ENCODE measurements at places on chromosomes 7 and 10. TPM values are rescaled to one million over a fixed set of nuclear protein-coding genes. Genes with fewer than 3 reads are reported as not detected.

GRCh38 chr10:99484626-99485581 is 47.8 kb upstream of the NKX2-3 start:
- no peak for DNase-seq

DNA sequence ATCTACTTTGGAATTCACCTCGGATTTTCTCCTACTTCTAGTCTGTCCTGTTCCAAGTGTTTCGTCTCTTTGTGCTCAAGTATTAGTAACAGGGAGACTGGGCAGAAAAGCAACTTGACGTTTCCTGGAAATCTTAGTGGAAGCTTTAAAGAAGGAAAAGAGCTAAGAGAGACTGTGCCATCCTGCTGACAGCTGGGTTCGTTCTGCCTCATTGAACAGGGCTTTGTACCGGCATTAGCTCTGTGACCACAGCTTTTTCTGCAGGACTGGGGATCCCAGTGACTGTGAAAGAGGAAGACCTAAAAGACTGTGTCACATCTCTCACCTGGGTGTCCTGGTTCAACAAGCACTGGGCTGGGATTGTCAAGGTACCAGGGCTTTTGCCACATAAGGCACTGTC is 70.8 kb upstream of the CDCA7L start:
- DNase-seq: peak; percentile 4

GRCh38 chr10:123678376-123678775 is 12.2 kb downstream of the GPR26 start:
- no peak for DNase-seq

- DNase-seq: no peak
Observed at GRCh38 chr10:48947690-48948469, 8.2 kb upstream of the LRRC18 start.

Gene TMEM213
- total RNA-seq: not detected

Gene AGR2
- total RNA-seq: 18.6 TPM

Gene PSD
- total RNA-seq: 3.5 TPM

Gene UCN3
- not detected for total RNA-seq

DNA sequence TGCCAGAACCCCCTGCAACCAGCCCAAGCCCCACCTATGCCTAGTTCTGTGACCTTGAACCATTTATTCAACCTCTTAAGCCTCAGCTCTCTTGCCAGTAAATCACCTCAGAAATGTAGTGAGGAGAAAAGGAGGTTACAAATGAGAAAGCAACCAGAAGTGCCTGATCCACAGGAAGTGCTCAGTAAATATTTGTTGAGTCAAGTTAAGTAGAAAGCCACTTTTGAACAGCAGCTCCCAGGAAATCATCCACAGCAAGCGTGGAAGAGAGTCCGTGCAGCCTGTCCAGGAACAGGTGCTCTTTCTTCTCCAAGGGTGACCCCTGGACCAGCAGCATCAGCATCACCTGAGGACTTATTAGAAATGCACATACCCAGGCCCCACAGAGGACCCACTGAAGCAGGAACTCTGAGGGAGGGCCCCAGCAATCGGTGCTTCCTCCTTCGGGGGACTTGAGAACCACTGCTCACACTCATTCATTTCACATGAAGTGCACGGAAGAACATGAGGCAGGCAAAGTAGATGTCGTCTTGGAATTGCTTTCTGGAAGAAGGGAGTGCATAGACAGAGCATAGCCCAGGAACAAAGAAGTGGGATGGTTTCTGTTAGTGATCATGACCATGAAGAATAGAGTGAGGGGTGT is 6.3 kb upstream of the C10orf71 start:
- DNase-seq: no peak

- no peak for DNase-seq
Observed at GRCh38 chr7:110888641-110889040, 202.3 kb upstream of the LRRN3 start.

- DNase-seq: peak; percentile 1
Observed at GRCh38 chr10:17954861-17955260, 3.1 kb downstream of the SLC39A12 start.

Gene TMEM273
- total RNA-seq: not detected

DNA sequence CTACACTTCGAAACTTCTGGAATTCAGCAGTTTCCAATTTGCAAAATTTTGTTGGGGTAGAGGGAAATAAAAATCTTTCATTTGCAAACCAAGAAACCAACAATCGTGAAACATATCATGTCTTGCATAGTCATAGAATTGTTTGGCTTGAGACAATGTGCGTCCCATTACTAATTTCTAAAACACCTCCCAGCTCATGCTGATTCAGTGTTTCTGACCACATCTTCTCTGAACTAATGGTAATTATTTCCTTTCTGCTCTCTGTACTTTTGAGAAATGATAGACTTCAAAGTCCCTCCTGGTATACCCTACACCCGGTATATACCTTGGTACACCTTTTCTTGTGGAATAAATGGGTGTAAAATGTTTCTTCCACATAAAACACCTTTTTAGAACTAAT is 41.8 kb upstream of the TSPAN13 start:
- peak; percentile 80 for DNase-seq

DNA sequence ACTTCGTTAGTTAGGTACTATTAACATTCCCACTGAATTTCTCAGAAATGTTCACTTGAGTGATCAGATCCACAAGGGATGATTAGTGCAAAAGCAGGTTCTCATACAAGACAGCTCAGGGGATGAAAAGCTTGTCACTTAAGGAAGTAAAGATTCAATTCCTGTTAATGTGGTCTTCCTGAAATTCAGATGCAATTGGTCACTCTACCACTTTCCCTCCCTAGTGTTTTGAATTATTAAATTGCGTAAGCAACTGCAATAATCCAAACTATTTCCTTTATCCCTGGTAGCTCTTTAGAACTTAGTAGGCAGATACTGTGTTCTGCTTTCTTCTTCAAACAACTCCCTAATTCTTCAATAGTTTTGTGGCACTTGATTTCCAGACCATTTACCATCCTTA is 121.4 kb downstream of the MAGI2 start:
- peak; percentile 19 for DNase-seq

DNA sequence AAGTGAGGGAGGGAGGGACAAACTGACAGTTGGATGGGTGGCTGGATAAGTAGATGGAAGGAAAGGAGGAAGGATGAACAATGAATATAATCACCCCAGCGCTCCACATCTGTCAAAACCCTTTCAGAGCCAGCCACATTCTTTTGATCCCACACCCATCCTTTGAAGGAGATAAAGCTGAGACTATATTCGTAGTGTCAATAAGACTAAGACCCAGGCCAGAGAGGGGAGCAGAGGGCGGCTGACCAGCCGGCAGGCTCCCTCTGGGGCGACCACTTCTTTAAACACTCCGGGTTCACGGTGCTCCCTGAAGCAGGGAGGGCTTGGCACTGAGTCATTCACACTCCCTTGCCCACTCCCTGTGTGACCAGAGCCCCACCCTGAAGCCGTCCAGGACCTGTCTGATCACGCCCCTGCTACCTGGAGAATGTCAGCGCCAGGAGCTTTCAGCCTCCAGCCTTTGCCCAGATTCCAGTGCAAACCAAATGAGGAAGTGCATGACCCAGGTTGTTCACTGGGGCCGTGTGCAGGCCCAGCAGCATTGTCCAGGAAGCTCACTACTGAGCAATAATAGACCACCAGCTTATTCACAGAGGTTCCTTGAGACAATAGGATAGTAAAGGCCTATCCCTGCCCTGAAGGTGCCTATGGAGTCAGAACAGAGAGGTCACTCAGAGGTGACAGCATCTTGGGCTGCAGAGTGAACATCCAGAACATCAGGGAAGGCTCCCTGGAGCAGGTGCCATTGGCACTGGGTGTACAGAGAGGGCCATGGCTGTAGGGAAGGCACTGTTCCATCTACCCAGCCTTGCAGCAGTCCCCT is 34.4 kb downstream of the UNC5B start:
- peak; percentile 55 for DNase-seq

DNA sequence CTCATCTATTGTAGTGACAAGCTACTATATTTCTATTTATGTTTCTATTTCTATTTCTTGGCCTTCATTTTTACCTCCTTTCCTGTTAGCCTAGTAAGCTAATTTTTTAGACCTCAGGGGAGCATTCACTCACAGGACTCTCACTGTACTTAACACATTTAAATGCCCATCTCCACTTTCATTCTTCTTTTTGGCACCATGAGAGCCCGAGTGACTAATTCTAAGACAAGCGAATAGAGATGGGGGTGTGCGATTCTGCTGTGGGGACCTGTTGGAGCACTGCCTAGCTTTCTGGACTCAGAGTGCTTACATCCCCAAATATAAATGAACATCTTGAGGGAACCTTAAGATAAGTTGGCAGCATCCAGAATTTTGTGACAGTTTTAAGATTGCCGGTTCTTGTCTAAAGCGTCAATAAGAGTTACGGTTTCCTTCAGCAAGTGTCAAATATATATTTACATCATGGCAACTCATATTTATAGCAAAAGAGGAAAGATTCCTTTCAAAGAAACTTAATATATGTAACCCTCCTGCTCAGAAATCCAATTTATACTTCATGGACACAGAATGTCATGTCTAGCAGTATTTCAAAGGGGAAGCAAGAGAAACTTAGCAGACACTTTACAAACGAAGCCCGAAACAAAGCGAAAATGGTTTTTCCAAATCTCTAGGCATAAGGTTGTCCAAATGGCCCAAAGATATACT is 54.1 kb upstream of the AFAP1L2 start:
- no peak for DNase-seq

Gene TRPV6
- total RNA-seq: not detected

GRCh38 chr7:151135525-151135845 is 32.0 kb downstream of the GBX1 start:
- DNase-seq: no peak

DNA sequence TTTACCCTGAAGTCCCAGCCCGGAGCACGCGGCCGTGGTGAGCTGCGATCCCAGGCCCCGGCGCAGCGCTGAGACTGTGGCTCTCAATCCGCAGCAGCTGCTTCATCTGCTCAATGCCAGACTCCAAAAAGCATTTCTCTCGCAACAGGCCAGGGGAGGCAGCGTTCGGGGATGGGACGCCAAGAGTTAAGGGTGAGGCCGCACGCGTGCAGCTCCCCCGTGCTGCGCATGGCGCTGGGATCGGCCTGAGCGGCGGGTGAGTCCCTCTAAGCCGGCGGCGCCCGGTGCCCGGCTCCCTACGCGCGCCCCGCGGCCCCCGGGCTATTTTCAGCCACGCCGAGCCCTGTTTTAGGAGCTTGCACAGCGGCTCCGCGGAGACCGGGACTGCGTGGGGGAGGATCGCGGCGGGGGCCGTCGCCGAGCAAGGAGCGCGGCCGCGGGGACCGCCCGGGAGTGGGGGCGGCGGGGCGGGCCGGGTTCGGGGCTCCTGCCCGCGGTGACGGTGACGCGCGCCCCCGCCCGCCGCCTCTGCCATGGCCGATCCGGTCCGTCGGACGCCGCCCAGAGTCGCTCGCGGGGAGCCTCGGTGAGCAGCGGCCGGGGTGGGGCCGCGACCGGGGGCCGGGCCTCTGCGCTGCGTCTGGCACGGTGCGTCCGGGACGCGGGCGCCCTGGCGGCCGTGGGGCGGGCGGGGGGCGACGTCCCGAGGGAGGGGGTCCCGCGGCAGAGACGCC is 29.4 kb upstream of the JAKMIP3 start:
- DNase-seq: no peak

Gene SORBS1
- total RNA-seq: 9.8 TPM

- DNase-seq: no peak
Observed at GRCh38 chr7:127625331-127625730, 7.4 kb upstream of the PAX4 start.

- no peak for DNase-seq
Observed at GRCh38 chr10:62650411-62650810, 154.1 kb upstream of the ADO start.

Gene TRIM74
- total RNA-seq: not detected

DNA sequence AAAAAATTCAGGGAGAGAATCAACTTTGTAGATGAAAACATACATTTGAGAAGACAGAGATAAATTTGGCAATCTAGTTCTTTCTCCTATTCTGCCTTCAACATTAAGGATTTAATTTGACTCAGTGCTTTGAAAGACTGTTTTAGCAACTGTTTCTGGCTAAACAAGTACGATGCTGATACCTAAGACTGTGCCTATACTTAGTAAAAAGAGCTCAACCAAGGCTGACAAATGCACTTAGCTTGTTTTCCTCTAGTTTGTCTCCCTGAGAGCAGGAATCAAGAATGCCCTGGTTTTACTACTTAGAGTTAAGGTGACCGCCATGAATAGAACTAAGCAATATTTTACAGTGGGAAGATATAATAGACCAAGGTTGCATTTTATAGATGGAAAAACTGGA is 49.5 kb downstream of the NRP1 start:
- no peak for DNase-seq

Gene EN2
- total RNA-seq: 0.05 TPM

- DNase-seq: no peak
Observed at GRCh38 chr7:7931626-7932025, 37.0 kb upstream of the GLCCI1 start.

Gene FFAR4
- not detected for total RNA-seq

Gene FGFR2
- 50.3 TPM for total RNA-seq

GRCh38 chr7:82247814-82248433 is 195.7 kb downstream of the CACNA2D1 start:
- DNase-seq: peak; percentile 31

GRCh38 chr7:75716992-75717626 is 21.6 kb downstream of the HIP1 start:
- DNase-seq: peak; percentile 63

Gene CAV2
- 223 TPM for total RNA-seq

Gene TLL2
- 14.1 TPM for total RNA-seq

Gene SPDYE1
- not detected for total RNA-seq

Gene EGR2
- total RNA-seq: 0.40 TPM

Gene CRYGN
- total RNA-seq: not detected

GRCh38 chr10:18306031-18306430 is 165.8 kb downstream of the CACNB2 start:
- no peak for DNase-seq

GRCh38 chr7:50826371-50827172 is 43.9 kb upstream of the GRB10 start:
- DNase-seq: peak; percentile 97

Gene MLXIPL
- not detected for total RNA-seq

DNA sequence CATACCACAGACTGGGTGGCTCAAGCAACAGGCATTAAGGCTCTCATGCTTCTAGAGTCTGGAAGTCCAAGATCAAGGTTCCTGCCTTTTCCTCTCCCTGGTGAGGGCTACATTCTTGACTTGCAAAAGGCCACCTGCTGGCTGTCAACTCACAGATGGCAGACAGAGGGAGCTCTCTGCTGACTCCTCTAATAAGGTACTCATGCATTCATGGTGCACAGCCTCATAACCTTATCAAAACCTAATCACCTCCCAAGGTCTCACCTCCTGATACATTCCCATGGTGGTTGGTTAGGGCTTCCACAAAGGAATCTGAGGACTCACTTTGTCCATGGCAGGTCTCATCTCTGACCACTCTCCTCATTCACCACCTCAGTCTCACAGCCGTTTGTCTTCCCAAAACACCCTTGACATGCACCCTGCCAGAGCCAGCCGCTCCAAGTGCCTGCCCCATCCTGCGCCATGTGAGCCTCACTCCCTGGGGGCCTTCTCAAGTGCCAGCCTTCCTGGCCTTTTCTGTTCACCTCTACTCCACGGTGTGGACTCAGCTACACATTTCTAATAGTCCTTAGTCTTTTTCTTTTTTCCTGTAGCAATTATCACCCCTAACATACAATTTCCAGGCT is 400.3 kb upstream of the ADARB2 start:
- DNase-seq: peak; percentile 56

Gene SLC39A12
- total RNA-seq: not detected

Gene CDNF
- total RNA-seq: 0.55 TPM

Data from renal cortical epithelial cell (primary cell).